ENCODE measurements at places on chromosomes 3 and 15.

DNA sequence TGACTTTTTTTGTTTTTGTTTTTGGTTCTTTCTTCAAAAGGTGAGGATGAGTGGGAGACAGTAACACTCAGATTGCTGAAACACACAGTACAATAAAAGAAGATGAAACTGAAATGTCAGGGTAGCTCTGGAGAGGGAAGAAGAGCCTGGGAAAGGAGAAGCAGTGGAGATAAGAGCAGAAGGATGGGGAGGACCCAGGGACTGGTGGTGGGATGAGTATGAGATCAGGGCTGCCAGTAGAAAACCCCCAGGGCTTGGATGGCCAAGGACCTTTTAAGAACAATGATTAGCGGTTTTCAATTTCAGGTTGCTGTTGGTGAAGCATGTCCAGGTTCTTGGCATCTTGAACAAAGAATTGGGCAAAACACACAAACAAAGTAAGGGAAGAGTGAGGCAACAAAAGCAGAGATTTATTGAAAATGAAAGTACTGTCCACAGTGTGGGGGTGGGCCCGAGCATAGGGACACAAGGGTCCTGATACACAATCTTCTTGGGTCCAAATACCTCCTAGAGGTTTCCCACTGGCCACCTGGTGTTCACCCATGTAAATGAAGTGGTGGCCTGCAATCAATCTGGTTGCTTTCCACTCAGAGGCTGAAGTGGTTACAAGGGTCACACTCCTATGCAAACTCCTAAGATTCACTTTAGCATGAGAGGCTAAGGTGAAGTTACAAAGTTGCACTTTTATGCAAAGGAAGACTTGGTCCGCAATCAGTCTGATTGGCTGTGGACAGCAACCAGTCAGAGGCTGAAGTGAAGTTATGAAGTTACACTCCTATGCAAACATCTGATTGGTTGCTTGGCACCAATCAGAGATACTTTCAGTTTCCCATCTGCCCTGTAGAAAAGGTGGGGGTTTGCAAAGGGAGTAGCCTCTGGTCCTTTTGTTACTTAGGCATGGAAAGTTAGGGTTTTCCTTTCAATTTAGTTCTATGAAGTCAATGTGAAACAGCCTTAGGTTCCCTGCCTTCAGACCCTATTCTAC lies 26.1 kb upstream of the MFSD1 start:
- DNase-seq: no peak

DNA sequence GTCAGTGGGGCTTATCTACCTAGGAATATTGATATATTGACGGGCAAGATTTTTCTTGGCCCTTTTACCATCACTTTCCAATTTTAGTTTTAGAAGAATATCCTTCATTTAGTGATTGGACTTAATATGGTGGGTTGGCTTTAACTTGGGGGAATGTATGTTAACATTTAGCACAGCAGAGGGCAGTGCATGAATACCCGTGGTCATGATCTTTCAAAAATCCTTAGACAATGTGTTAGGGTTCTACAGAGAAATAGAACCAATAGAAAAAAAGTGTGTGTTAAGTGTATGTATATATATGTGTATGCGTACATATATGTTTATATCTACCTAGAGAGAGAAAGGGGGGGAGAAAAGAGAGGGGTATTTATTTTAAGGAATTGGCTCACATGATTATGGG lies 36.9 kb downstream of the GPR171 start:
- DNase-seq: no peak

- DNase-seq: peak; percentile 69
Measured at GRCh38 chr3:56725175-56725574, 42.1 kb upstream of the TASOR start.

DNA sequence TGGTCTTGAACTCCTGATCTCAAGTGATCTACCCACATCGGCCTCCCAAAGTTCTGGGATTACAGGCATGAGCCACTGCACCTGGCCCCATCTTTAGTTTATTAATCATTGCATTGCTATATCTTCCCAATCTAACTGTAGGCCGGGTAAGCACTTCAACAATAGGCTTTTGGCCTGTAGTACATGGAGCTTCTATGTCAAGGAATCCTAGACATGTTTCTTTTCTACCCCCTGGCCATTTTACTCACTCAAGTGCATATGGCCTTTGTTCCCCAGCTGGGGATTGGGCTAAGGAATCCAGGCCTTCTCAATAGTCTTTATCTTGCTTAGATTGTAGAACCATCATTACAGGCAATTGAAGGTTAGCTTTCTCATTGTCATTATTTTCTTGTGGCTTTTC lies 122.3 kb upstream of the MBNL1 start:
- no peak for DNase-seq

DNA sequence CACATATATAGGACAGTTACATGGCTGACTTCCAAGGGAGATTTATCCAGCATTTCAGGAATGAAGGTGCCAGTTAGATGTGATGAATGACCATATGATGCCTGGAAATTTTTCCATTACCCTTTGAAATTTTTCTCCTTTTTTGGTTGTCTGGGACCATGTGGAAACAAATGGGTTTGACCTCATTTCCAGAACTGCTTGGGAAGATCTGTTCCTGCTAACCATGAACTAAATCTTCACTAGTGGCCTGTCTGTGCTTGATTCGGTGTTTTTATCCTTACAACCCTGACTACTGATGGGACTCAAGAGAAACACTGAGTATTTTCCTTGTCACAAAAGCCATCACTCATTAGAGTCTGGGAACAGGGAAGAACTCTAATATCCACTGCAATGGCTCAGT lies 409.4 kb downstream of the PDCD6IP start:
- no peak for DNase-seq

DNA sequence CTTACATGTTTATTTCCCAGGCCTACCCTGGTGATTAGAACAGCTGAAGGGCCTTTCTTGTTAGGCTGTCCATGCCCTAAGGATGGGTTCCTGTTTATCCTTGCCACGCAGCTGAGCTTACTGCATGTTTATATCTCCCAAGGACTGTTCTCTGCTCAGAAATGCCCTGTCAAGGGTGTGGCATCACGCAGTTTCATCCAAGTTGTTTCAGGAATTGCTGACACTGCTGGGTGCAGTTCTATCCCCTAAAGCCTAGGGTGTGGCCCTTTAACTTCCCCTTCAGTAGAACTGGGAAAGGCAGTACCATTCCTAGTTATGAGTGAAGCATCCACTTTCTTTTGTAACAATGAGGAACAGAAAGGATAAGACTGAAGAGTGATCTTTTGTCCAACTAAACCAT lies 5.0 kb downstream of the ELL3 start:
- DNase-seq: no peak

DNA sequence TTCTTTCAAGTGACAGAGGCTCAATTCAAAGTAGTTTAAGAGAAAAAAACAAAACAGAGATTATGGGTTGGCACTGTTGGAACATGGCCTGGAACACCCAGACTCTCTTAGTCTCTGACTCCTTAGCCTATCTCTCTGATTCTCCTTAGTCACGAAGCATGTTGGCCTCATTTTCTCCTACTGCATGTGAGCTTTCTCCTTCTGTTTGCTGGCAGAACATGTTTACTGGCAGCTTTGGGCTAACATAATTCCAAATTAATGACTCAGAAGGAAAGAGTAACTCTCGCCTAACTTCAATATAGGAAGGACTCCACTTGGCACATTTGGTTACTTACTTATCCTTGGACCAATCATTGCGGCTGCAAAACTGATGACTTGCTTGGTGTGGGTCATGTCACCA lies 21.7 kb upstream of the CCDC39 start:
- DNase-seq: no peak

DNA sequence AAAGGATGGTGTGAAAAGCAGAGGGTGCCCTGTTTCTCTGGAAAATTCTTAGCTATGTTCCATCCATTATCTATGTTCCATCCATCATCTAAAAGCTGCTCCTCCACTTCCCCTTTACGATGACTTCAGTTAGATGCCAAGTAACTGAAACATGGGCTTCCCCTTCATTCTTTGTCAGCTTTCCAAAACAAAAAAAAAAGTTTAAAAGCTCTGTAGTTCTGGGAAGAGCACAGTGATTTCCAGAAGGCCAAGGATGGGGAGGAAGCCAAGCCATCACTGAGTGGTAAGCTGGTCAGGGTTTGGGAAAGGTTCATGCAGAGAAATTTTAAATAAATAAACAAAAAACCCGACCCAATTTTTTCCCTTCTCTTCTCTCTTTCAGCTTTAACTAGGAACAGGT lies 111.5 kb downstream of the CFAP44 start:
- no peak for DNase-seq

DNA sequence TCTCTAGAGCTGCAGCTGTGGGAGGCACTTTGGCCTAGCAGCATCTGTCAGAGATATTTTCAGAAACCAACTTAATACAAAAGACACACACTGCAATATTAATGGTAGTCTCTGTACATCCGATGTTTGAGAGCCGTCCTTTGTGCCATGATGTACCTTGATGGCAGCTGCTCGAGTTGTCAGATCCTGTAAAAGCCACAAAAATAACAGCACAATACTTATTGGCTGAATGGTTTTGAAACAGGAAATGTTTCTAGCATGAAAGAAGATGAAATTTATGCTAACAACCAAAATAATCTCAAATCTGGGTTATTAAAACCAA lies 445.5 kb upstream of the TBL1XR1 start:
- DNase-seq: peak; percentile 51

GRCh38 chr3:38111696-38112377 lies 25.1 kb downstream of the ACAA1 start:
- DNase-seq: no peak

GRCh38 chr3:172359231-172359630 lies 89.0 kb downstream of the GHSR start:
- DNase-seq: no peak

GRCh38 chr15:60392601-60392985 lies 5.2 kb downstream of the ANXA2 start:
- peak; percentile 59 for DNase-seq

- no peak for DNase-seq
Measured at GRCh38 chr3:149895769-149896168, 74.9 kb downstream of the PFN2 start.

DNA sequence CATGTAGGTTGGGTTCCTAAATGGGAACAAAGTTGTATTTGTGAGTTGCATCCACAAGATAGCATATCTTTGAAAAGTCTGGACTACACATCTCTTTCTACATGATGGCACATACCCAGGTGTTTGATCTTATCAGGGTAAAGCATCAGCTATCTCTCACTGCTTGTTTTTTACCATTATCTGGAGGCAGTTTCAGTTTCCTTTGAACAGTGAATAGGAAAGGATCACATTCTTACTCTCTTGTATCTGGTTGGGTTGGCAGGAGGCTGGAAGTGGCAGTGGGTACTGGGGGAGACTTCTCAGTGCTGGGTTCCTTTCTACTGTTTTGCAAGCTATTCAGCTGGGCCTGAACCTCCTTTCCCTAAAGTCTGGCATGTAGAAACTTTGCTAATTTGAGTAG lies 4.1 kb downstream of the CEMIP start:
- DNase-seq: no peak

DNA sequence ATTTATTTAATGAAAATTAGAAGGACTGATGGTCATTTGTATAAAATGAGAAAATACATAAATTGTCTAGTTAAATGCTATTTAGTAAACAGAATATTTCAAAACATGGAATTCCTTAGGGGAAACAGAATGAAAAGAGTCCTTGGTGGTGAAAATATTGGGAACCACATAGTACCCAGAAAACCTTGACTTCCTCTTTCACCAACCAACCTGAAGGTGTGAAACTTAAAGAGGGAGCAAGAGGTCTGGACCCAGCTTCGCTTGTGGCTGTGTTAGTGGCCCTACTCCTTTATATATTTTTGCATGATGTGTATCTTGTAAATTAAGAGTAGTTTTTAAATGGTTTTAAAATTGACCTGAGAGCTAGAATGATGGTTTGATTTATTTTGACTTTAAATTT lies 64.2 kb downstream of the MAP2K5 start:
- DNase-seq: no peak

GRCh38 chr3:48157950-48158376 lies 30.3 kb downstream of the CDC25A start:
- DNase-seq: peak; percentile 51

DNA sequence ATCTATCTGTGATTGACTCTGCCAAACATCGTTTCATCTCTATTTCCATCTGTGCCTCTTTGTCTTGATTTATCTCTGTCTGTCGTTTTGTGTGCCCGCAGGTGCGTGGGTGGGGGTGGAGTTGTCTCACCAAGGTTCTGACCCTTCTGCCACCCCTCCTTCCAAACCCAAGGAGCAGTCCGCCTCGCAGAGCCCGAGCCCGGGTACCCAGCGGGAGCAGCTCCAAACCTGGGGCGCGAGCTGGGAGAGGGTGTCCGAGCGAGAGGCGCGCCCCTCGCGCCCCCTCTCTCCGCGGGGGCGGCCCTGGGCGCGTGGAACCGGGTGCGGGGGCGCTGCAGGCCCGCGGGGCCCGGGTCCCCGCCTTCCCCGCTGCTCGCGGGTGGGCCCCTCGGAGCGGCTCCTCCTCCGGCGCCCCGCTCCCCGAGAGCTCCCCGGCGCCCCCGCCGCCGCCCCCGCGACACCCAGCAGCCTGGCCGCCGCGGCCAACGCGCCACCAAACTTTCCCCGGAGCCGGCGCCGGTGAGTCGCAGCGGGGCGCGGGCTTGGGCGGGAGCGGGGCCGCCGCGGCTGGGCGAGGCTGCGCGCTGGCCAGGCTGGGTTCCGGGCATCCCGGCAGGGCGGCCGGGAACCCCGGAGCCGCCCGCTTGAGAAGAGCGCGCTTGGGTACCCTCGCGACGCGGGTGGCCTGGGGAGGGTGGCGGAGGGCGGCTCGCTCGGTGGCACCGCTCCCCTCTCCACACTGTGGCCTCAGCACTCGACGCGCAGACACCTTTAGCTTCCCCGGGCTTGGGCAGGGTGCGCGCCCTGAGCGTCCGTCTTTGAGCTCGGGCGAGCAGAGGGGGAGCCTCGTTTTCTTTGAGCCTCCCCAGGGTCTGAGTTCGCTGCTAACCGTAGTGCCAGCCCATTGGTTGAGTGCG lies at the start of gene HRH1:
Gene HRH1, plus strand, starts transcription at position 458 of the 917 bp plus-strand sequence. CDS start 104,545 bp downstream, outside the sequence.
- no peak for DNase-seq

DNA sequence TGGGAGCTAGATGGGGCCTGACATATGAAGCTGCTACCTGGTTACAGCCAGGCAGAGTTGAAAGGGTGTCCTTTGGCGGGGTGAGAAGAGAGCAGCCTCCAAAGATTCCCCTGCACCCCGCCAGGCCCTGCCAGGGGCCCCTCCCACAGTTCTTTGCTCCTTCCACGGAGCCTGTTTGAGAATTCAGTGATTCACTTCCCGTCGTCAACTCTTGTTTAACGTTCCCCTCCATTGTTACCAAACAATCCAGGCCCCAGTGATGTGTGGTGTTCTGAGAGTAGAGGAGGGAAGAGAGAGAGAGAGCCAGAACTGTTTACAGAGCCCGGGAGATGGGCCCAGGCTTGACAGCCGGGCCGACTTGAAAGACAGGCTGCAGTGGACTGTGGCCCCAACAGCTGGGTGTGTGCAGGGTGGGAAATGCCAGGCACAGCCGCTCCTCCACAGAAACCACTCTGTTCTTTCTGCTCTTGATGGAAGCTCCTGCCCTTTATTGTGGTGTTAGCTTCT lies 81.5 kb downstream of the SMAD3 start:
- DNase-seq: peak; percentile 29

GRCh38 chr15:80967451-80967850 lies 22.2 kb downstream of the MESD start:
- no peak for DNase-seq

GRCh38 chr3:29324180-29324651 lies 43.3 kb downstream of the RBMS3 start:
- DNase-seq: no peak

Data from CD4-positive, alpha-beta T cell treated with Interleukin-21 for 1 hour (primary cell).